CD4-positive, alpha-beta memory T cell (primary cell): ENCODE measurements at places on chromosomes 2 and 18. TPM values are rescaled to one million over a fixed set of nuclear protein-coding genes. Genes with fewer than 3 reads are reported as not detected.

DNA sequence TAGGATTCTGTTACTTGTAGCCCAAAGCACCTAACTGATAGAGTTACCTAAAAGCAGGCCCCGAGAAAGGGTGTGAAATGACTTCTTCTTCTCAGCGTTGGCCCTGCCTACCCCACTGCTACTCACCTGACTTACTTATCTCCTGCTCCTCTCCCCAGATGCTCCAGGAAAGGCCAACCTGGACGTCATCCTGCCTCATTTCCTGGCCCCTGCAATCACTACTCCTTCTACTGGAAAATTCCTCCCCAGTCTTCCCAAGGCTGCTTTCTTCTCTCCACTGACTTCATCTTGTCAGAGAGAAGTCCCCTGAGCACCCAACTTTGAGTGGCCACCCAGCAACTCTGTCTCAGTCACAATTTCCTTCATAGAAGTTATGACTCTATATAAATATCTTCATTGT, 63.4 kb upstream of the KLF7 start:
- no peak for DNase-seq

GRCh38 chr18:71329563-71329962, 1040.7 kb downstream of the SOCS6 start:
- no peak for DNase-seq

GRCh38 chr18:25787276-25787675, 303.1 kb downstream of the SS18 start:
- DNase-seq, result no peak

Gene CYP26B1
- not detected for total RNA-seq

- DNase-seq, result no peak
Measured at GRCh38 chr2:47230418-47230817, 75.3 kb upstream of the STPG4 start.
